Caco-2 (cell line): ENCODE measurements at places on chromosomes 5 and 9.

DNA sequence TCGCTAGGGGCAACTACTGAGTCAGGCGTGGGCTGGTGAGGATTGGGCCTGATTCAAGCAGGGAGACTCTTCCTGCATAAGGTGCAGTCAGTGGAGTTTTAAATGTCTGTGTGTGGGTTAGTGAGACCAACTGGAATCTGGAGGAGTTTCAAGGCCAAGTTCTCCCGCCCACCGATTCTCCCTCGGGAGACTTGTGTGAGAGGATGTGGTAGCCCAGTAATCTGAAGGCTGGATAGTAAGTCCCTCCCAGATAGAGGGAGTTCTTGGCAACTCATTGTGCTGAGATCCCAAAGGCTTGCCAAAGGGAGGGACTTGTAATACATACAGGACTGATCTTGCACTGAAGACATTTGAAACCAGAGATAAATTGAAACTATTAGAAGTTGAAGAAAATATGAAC, 51.8 kb downstream of the WDR36 start:
- DNase-seq: no peak

DNA sequence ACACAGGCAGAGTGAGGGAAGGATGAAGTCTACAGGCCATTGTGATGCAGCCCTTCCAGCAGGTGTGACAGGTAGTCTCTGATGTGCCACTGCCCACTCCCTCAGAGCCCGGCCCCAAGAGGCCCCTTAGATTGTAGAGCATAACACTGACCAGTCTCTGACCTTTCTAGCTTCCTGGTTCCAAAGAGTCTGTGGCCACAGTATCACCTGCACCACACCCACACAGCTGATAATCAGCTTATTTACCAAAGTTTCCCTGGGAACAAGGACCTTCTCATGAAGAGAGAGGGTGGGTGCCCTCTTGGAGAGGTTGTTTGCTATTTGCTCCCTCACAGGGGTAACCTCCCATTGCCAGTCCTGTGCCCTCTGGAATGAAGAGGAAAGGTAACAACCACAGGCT, 11.0 kb upstream of the ACER2 start:
- no peak for DNase-seq

- no peak for DNase-seq
Observed at GRCh38 chr5:153629027-153629895, 138.8 kb downstream of the GRIA1 start.

DNA sequence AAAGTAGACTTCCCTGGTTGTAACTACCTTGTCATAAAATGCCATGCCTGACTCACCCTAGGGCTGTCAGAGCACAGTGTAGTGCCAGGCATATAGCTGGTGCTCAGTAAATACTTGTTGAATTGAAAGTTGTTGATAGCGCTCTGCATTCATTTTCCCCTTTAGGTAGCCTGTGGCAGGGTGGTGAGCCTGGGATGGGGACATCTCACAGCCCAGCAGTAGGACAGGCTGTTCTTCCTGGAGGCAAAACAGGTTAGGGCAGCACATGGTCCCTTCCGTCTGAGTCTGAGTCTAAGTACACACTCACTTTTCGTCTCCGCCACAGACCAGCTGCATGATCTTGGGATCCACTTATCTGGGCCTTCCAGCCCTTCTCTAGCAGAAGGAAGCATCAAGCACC, 401.9 kb downstream of the ZSWIM6 start:
- no peak for DNase-seq

DNA sequence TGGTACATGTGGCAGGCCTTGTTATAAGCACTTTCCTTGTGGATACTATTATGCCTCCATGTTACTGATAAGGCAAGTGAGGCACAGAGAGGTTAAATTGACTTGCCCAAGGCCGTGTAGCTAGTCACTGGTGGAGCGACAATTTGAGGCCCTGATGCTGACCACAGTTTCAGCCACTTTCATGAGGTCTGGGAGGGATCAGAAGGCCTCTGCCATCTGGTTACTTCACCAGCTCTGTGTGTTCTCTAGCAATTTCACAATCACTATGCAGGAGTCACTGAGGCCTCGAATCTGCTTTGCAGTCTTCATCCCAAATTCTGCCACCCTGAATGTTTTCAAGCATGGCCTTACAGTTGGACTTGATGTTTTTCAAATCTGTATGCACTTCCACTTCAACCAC, 9.1 kb downstream of the LRRC70 start:
- no peak for DNase-seq

- no peak for DNase-seq
Observed at GRCh38 chr5:145544401-145544800, 290.7 kb downstream of the PRELID2 start.

- no peak for DNase-seq
Observed at GRCh38 chr9:84154320-84154719, 173.7 kb downstream of the RMI1 start.

- no peak for DNase-seq
Observed at GRCh38 chr5:33745101-33745770, 146.6 kb downstream of the ADAMTS12 start.

GRCh38 chr5:159735749-159736660, 180.3 kb upstream of the ADRA1B start:
- DNase-seq: no peak

GRCh38 chr9:113493203-113493520, 29.6 kb downstream of the RGS3 start:
- DNase-seq: no peak

DNA sequence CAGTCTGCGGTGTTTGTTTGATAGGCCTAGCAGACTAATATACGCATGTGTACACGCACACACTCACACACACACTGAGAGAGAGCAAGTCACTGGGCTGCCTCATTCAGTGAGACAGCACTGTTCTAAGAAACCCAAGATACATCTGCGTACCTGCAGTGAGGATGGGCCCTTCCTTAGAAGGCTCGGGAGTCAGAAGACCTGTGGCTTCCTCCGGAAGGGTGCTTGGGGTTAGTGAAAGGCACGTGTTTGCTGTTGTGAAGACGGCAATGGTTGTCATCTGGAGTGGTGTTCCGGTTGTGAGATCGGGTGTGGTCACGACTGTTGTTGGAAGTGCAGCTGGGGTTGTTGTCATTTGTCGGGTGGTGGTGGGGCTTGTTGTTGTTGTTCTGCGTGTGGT, 11.7 kb downstream of the TIMD4 start:
- DNase-seq: no peak

- no peak for DNase-seq
Observed at GRCh38 chr5:144944936-144945335, 774.3 kb downstream of the KCTD16 start.

DNA sequence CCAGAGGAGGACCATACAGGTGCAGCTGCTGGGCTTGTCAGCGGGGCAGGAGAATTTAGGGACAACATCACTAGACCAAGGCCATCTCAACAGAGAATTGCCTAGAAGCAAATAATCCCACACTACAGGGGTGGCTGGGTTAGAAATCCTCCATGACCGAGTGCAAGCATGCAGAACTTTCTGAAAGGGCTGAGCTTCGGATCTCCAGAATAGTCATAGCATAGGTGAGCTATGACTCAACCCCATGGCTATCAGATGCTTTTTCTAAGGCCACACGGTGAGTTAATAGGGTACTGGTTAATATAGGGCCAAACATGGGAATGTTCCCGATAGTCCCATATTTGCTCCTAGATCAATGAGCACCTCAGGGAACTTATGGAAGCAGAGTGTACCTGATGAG, 4.2 kb downstream of the KCNIP1 start:
- no peak for DNase-seq

DNA sequence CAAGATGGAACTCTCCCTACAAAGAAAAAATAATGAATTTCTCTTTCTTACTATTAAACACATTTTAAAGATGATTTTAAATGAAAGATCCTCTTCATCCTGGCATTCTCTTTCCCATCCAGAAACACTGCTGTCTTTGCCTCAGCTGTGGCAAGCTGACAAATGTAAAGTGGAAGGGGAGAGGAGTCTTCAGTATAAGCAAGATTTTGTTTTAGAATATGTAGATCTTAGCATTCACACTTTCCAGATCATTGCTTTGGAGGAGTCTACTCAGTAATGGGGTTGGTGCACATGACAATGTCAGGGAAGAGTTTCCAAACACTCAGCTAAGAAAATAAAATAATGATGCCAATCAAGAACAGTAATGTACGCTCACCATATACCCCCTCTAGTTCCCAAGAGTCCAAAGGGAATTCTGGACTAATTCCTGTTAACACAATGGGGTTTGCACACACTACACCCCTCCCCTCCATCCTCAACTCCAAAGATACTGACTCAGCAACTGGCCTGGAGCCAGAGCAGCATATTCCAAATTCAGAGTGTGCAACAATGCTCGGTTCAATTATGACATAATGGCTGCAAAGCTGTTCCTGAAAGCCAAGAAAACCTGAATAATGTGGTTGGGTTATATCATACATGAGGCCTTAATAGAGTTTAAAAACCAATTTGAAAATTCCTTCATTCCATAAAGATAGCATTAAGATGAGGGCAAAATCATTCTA, 4.6 kb downstream of the C5orf63 start:
- DNase-seq: no peak

GRCh38 chr5:16508730-16509531, 43.3 kb upstream of the ZNF622 start:
- DNase-seq: peak; percentile 60

- DNase-seq: no peak
Observed at GRCh38 chr5:151605559-151605958, 14.4 kb upstream of the FAT2 start.

DNA sequence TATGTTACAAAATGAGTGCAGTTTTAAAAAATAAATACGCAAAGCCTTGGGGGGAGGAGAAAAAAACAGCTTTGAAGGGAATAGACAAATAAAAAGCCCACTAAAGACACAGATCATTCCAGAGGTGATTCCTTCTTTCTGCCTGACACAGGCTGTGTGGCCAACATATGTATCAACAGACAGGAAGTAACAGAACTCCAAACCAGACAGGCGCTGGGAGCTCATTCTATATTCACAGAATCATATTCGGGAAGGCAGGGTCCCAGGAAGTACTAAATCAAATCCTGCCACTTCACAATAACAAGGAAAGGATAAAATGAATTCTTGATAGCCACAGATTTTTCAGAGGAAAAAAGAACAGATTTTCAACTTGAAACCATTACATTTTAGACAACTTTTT, 62.1 kb downstream of the SEMA5A start:
- DNase-seq: no peak

- DNase-seq: no peak
Observed at GRCh38 chr5:87944553-87945285, 323.9 kb downstream of the TMEM161B start.

DNA sequence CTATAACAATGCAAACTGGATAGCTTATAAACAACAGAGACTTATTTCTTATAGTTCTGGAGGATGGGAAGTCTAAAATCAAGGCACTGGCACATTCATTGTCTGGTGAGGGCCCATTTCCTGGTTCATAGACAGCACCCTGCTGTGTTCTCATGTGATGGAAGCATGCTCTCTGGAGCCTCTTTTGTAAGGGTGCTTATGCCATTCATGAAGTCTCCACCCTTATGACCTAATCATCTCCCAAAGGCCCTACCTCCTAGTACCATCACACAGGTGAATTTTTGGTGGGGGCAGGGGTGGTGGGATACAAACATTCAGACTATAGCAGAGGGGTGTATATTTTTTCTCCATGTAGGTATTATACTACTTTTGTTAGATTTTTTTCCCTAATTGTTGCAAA, 92.4 kb downstream of the UNC13B start:
- no peak for DNase-seq

- DNase-seq: no peak
Observed at GRCh38 chr9:14031060-14031414, 282.9 kb downstream of the NFIB start.

GRCh38 chr5:129991780-129992179, 87.5 kb downstream of the CHSY3 start:
- DNase-seq: no peak

- DNase-seq: peak; percentile 8
Observed at GRCh38 chr9:135039916-135040645, 47.4 kb upstream of the OLFM1 start.

- no peak for DNase-seq
Observed at GRCh38 chr9:22050924-22051323, 41.8 kb upstream of the CDKN2B start.

GRCh38 chr5:72166070-72166979, 59.0 kb downstream of the MAP1B start:
- no peak for DNase-seq

DNA sequence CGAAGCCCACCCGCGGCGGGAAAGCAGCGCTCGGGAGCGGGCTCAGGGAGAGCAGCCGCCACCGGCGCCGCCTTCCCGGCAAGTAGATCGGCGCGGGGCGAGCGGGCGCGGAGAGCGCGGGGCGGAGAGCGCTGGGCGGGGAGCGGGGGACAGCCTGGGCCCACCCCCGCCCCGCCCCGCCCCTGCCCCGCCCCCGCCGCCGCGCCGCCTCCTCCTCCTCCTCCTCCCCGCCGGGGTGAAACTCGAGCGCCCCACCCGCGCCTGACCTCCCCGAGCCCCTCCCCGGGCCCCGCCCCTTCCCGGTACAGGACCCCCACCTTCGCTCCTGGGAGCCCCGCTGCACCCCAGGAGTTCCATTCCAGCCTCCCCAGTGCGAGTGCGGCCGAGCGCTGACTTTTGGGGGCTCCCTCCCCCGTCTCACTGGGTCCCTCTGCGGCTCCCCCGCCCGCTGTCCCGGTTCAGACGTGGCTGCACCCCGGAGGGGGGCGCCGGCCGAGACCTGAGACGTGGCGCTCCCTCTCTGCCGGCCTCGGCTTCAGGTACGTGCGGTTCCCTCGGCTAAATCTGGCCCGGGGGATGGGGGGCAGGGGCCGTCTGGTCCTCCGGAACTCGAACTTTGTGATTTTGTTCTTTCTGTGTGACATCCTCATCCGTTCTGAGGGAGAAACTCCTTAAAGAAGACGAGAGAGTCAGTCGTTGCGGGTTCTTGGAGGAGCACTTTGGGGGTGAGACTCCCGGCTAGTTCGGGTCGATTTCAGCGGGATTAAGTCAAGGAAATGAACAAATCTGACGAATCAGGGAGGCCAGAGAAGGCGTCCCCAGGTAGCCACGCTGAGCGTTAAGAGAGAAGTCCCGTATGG, at the start of gene SEMA5A:
Gene SEMA5A (minus strand): TSS at position 84 of the 860 bp plus-strand sequence. CDS start 166,129 bp downstream, outside the sequence.
- peak; percentile 85 for DNase-seq

DNA sequence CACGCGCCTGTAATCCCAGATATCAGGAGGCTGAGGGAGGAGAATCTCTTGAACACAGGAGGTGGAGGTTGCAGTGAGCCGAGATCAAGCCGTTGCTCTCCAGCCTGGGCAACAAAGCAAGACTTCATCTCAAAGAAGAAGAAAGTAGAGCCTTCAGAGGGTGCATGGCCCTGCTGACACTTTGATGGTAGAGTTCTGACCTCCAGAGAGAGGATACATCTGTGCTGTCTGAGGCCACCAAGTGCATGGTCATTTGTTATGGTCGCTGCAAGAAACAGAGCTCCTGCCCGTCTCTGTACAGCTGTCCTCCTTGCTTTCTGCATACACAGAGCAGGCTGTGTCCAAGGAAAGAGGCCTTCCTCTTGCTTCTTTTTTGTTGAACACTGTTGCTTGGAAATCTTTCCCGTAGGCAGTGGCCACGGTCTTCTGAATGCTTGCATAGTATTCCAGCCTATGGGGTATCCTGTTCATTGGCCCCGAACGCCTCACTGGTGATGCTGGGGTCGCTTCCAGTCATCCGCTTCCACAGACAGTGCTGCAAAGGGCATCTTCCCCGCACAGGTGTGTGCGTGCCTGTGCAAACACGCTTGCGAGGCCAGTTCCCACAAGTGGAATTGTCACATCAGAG, 36.8 kb upstream of the UNC5A start:
- DNase-seq: no peak

GRCh38 chr5:22572941-22573340, 280.2 kb downstream of the CDH12 start:
- DNase-seq: no peak
